ENCODE measurements at places on chromosomes 1 and 21. TPM values are rescaled to one million over a fixed set of nuclear protein-coding genes. Genes with fewer than 3 reads are reported as not detected.

DNA sequence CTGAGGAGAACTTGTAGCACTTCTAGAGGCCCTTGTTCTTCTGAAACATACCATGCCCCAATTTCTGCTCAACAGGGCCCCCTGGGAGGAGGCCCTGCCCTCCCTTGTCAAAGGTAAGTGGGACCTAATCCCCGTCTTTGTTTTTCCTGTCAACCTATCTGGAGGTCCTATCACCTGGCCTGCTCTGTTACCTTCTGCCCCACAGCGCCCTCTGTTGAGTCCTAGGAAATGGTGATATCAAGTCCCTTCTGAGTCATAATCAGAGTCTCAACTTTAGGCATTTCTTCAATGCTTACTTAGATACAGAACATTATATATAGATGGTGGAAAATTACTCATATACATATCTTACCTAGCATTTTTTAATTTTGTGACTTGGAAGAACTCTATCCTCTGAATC is 28.2 kb upstream of the FCRL4 start:
- DNase-seq = no peak

DNA sequence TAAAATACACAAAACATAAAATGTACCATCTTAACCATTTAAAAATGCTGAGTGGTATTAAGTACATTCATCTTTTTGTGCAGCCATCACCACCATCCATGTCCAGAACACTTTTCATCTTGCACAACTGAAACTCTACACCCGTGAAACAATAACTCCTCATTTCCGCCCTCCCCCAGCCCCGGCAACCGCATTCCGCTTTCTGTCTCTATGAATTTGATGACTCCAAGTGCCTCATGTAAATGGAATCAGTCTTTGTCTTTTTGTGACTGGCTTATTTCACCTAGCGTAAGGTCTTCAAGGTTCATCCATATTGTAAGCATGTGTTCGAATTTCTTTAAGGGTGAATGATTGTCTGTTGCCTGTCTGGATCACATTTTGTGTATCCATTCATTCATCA is 37.2 kb downstream of the SCCPDH start:
- no peak for DNase-seq

- DNase-seq = no peak
Measured at GRCh38 chr1:204589409-204590038, 73.3 kb downstream of the MDM4 start.

- no peak for DNase-seq
Measured at GRCh38 chr1:99115231-99115630, 110.6 kb upstream of the PLPPR5 start.

DNA sequence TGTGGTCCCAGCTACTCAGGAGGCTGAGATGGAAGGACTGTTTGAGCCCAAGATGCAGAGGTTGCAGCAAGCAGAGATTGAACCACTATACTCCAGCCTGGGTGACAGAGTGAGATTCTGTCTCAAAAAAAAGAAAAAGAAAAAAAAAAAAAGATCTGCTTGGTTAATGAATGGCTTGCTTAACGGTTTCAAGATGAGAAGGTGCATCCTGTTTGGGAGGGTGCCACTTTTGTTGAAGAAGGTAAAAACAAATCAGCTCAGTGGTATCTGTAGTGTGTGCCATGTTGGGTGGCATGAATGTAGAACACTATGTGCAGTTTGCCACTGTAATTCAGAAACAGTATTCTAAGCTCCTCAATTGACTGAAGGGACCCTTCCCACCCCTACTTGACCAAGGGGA is 94.9 kb upstream of the ETV3 start:
- no peak for DNase-seq

KDF1 gene
- total RNA-seq = 0.19 TPM

Data from right cardiac atrium (tissue), 5 donors.